ENCODE measurements at places on chromosomes 2 and 18. TPM values are rescaled to one million over a fixed set of nuclear protein-coding genes. Genes with fewer than 3 reads are reported as not detected.

DNA sequence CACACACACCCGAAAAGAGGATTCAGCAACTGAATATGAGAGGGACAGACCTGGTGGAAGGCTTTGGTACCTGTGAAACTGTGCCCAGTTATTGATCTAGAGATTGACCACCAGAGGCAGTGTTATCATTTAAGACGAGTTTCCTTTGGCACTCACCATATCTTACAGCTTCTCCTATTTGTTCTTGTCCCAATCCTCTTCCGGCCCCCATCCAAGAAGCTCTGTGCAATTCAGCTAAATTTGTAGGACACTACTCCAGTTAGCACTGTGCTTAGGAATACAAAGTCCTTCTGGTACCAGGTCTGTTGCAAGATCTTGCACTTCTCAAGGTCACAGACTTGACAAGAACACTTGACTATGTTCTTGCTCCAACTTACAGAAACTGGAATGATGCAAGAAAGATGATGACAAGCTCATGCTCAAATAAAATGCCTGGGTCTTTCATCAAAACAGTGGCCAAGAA is 177.7 kb downstream of the TMEM247 start:
- H3K27me3 ChIP-seq, result peaks cover 23% of the 10 kb centered on the region
- DNase-seq, result no peak
- H3K27ac ChIP-seq, result no peak overlapping the region
- no peak overlapping the region for H3K4me3 ChIP-seq
- H3K36me3 ChIP-seq, result no peaks in the 10 kb centered on the region
- no peaks in the 10 kb centered on the region for H3K4me1 ChIP-seq

Gene POTEE
- 0.48 TPM for total RNA-seq

DNA sequence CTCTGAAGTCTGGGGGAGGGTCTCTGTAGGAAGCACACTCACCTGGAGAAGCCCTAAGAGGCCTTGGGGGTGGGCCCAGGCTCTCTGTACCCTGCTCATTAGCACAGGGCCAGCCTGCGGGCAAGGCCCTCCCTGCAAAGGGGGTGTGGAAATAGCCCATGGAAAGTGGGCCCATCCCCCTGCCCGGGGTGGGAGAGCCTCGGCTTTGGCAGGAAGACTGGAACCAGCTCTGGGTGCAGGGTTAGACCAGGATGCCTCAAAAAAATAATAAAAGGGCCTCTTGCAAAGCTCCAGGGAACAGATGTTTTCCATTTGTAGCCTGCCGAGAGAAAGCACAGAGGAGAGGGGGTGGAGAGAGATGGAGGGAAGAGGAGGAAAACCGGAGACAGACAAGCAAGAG is 98.7 kb downstream of the STPG4 start:
- no peak overlapping the region for H3K4me3 ChIP-seq
- peaks cover 16% of the 10 kb centered on the region for H3K4me1 ChIP-seq
- no peak for DNase-seq
- H3K27me3 ChIP-seq, result no peaks in the 10 kb centered on the region

GRCh38 chr2:25000503-25001324 is 29.0 kb upstream of the DNAJC27 start:
- no peaks in the 10 kb centered on the region for H3K36me3 ChIP-seq
- no peaks in the 10 kb centered on the region for H3K4me1 ChIP-seq
- peaks cover 9% of the 10 kb centered on the region for H3K27me3 ChIP-seq

- H3K36me3 ChIP-seq, result no peaks in the 10 kb centered on the region
- peaks cover 3% of the 10 kb centered on the region for H3K27me3 ChIP-seq
- no peak overlapping the region for H3K27ac ChIP-seq
These were observed 144.6 kb downstream of the CDC42EP3 start for GRCh38 chr2:37526856-37527255.

Gene L3MBTL4
- 0.08 TPM for total RNA-seq

All from activated naive CD8-positive, alpha-beta T cell treated with anti-CD3 and anti-CD28 coated beads, Interleukin-2, amount 10 ng/mL, durations not matched to agents 7 days and 5 days (primary cell).